ENCODE measurements at places on chromosomes 4 and X. TPM values are rescaled to one million over a fixed set of nuclear protein-coding genes. Genes with fewer than 3 reads are reported as not detected.

XPNPEP2 gene
- total RNA-seq = 1.0 TPM

PASD1 gene
- not detected for total RNA-seq

- peaks cover 9% of the 10 kb centered on the region for H3K36me3 ChIP-seq
- H3K27ac ChIP-seq = no peak overlapping the region
- no peaks in the 10 kb centered on the region for H3K27me3 ChIP-seq
Observed at GRCh38 chr4:4417886-4418285, 31.0 kb downstream of the NSG1 start.

- no peaks in the 10 kb centered on the region for H3K27me3 ChIP-seq
- peak overlapping the region; percentile 40 for H3K27ac ChIP-seq
- peaks cover 24% of the 10 kb centered on the region for H3K4me1 ChIP-seq
- peaks cover 5% of the 10 kb centered on the region for H3K36me3 ChIP-seq
- H3K4me3 ChIP-seq = no peak overlapping the region
Observed at GRCh38 chrX:46587158-46587557, 13.6 kb downstream of the CHST7 start.

- H3K4me1 ChIP-seq = peaks cover 17% of the 10 kb centered on the region
- H3K36me3 ChIP-seq = no peaks in the 10 kb centered on the region
- H3K27ac ChIP-seq = peak overlapping the region; percentile 76
- DNase-seq = no peak
- no peaks in the 10 kb centered on the region for H3K27me3 ChIP-seq
Observed at GRCh38 chrX:18886005-18886343, 97.9 kb downstream of the PHKA2 start.

DNA sequence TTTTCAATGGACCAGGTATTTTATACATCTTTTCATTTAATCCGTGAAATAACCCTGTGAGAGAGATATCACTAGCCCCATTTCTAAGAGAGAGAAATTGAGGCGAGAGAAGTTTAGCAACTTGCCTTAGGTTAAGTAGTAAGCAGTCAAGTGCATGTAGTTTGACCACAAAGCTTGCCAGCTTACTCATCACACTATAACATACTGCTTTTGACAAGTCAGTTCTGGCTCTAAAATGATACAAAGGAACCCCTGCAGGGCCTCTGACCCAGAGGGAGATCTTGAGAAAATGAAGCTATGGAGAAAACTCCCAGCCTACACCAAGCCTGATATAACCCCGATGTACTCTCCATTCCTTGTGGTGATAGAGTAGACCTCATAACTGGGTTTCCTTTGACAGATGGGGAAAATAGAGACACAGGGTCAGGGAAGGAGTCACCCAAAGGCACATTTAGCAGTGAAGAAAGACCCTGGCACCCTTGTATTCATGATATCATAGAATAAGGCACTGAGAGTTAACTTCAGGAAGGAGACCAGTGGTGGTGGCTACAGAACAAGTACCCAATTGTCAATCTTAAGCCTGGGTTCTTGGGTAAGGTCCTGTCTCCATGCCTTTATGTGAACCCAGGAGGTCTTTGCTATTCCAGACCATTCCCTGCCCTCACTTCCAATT lies 60.2 kb upstream of the MSN start:
- peak; percentile 62 for DNase-seq
- no peaks in the 10 kb centered on the region for H3K27me3 ChIP-seq
- H3K4me1 ChIP-seq = peaks cover 48% of the 10 kb centered on the region
- H3K4me3 ChIP-seq = no peak overlapping the region
